ENCODE measurements at places on chromosomes 2 and 18.

DNA sequence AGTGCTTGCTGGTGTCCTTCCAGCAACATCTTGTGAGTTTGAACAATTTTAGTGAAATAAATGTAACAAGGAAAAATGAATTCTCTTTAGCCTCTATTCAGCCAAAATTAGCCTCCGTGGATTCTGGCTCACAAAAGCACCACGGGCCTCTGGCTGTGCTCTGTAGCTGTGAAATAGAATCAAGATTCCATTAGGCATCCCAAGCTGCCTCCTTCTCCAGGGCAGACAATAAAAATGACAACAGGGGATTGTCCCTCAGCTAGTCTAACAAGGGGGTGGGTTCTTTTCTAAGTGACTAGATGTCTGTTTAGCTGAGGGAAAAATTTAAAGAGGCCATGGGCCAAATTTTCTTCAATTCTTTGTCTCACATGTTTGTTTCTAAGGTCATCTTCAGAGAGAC is 254.7 kb upstream of the FIGN start:
- DNase-seq = no peak

DNA sequence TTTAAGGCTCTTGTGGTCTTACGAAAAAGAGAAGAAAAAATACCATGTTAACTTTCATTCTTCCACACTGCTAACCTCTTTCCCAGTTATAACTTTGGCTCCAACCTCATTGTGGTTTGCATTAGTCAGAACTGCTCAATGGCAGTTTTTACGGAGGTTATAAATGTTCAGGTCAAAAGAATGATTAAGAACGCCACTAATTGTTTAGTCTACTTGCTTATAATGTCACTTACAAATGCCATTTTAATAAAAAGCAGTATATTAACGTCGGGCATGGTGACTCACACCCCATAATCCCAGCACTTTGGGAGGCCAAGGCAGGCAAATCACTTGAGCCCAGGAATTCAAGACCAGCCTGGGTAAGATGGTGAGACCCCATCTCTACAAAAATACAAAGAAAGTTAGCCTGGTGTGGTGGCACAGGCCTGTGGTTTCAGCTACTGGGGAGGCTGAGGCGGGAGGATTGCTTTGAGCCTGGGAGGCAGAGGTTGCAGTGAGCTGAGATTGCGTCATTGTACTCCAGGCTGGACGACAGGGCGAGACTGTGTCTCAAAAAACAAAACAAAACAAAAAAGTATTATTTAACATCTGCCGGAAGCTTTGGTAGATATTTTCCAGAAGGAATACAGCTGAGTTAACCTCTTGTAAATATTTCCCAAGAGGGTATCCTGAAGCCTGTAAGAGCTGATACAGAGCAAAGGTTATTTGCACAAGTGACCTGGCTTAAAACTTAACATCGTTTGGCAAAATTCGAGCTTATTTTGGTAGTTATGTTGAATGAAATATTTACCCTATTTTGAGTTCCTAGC is 5.1 kb downstream of the AGPS start:
- no peak for DNase-seq

- DNase-seq = peak; percentile 26
These were observed 82.0 kb downstream of the SMAD7 start for GRCh38 chr18:48868468-48869466.

DNA sequence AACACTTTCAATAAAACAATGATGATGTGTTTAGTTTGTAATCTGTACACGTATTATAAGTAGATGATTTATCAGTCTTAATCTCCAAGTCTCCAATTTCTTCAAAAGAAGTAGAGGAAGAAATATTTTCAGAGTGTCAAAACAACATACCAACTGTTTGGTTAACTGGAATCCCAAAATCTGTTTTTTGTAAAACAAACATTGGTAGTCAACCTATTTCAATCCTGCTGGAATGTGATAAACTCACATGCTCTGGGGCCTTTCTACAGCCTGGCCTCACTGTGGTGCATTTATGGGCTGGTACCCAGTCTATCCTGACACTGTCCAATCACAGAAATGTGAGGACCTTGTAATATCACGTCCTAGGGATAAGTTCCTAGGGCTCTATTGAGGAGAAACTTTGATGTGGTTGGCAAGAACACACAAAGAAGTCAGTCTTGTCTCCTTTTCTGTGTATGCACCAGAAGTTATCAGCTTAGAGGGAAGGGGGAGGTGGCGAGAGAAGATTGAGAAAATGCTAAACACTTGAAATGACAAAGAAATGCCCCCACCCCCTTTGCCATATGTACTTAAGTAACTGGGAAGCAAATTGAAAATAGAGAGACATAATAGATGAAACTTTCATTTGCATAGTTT is 47.2 kb downstream of the PRKRA start:
- DNase-seq = no peak

GRCh38 chr2:147739508-147739907 is 105.3 kb upstream of the ACVR2A start:
- DNase-seq = no peak

- no peak for DNase-seq
These were observed 232.2 kb downstream of the HDAC4 start for GRCh38 chr2:239168575-239168974.

GRCh38 chr2:20537423-20538307 is 90.8 kb downstream of the RHOB start:
- no peak for DNase-seq

DNA sequence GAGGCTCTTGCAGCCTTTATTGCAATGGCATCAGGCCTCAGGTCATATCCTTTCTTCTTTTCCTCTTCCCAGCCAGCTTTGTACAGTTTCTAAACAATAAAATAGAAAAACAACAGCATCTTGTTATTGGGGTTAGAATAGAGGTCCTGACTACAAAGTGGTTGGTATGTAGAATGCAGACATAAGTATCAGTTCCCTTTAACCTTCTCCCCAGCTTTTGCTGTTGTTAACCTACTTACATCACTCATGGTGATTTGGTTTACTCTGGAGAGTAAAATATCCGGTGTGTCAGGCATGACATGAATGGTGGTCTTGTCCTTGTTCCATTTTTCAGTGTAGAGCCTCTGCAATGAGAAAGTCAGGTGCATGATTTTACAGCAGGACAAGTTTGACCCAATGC is 69.8 kb downstream of the NEB start:
- DNase-seq = no peak

DNA sequence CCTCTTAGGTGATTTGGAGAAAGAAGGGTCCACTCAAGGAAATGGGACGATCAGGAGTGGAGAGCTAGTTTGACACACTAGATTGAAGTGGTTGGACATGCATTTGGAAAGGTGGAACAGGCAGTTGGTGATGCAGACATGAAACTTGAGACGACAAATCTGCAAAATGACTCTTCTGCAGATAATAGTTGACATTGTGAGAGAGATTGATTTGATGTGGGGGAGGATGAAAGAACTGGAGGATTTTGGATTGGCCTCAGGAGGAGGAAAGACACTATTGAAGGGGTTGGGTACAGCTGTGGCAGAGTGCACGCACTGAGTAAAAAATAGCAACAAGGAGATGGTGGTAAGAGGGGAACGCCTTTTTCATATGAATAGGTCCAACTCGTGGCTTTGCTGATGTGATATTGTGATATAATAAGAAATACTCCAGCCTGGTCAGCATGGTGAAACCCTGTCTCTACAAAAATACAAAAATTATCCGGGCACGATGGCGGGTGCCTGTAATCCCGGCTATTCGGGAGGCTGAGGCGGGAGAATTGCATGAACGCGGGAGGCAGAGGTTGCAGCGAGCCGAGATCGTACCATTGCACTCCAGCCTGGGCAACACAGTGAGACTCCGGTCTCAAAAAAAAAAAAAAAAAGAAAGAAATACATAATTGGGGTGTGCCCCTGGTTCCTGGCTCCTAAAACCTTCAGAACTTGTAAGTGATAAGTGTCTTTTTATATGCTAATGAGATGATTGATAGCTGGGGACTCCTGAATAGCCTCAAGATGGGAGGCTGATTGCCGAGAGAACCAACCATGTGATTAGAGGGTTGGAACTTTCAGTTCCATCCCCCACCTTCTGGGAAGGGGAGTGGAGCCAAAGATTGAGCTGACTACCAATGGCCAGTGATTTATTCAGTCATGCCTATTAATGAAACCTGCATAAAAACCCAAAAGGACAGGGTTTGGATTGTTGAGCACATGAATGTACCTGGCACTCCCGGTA is 9.7 kb downstream of the TTLL4 start:
- no peak for DNase-seq

DNA sequence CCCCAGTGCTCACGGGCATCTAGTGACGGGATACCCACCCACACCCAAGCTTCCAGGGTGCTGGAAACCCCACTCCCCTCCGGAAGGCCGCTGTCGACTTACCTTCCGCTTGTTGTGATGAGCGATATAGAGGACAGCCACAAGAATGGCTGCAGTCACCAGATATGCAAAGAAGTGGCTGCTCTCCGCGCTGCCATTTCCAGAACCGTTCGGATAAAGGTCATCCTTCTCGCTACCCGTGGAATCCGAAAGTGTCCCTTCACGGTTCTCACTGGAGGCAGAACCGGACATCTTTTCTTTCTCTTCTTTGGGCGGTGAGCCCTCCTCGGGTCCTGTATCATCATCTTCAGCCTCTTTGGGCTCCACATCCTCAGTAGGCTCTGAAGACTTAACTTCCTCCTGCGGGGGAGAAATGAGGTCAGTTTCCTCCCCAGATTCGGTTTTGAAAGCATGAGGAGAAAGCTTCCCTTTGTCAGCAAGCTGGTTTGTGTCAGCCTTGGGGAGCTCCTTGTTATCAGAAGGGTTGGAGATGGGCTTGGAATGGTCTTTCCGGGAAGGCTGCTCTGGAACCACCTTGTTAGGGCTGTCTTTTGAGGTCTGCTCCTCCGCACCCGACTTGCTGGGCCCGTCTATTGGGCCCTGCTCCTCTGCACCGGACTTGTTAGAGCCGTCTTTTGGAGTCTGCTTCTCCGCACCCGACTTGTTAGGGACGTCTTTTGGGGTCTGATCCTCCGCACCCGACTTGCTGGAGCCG is 1.2 kb downstream of the TGOLN2 start:
- DNase-seq = peak; percentile 32

GRCh38 chr2:69086466-69086865 is 73.5 kb downstream of the ANTXR1 start:
- no peak for DNase-seq

GRCh38 chr2:134352844-134353243 is 99.0 kb downstream of the MGAT5 start:
- DNase-seq = no peak

- no peak for DNase-seq
These were observed 23.1 kb upstream of the TNFAIP6 start for GRCh38 chr2:151334082-151334815.

DNA sequence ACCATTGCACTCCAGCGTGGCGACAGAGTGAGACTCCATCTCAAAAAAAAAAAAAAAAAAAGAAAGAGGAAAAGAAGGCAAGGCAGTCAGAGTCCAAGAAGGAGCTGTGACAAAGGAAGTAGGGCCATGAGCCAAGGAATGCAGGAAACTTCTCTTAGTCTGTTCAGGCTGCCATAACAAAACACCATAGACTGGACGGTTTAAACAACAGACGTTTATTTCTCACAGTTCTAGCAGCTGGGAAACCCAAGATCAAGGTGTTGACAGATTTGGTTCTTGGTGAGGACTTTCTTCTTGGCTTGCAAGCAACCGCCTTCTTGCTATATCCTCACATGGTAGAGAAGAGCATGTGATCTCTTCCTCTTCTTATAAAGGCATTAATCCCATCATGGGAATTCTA is 13.1 kb upstream of the SUMO1 start:
- DNase-seq = no peak

GRCh38 chr18:26548415-26549262 is at the start of gene KCTD1:
Gene KCTD1 (minus strand): TSS chr18:26548553. CDS start chr18:26548536, 17 bp downstream.
- peak; percentile 63 for DNase-seq

DNA sequence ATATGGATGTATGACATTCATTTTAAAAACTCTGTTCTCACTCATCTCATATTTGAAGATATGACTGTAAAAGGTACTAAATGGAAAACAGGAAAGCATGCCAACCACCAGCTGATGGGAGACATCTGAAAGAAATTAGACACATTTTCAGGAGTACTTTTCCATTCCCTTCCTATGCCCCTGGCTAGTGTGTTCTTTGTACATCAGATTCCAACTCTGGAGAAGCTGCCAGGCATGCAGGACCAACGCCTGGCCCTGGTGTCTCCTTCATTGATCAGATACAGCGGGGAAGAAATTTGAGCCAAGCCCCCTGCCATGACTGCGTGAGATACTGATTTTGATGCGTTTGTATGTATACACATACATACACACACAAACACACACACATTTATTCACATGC is 599.0 kb upstream of the SYT4 start:
- DNase-seq = no peak

DNA sequence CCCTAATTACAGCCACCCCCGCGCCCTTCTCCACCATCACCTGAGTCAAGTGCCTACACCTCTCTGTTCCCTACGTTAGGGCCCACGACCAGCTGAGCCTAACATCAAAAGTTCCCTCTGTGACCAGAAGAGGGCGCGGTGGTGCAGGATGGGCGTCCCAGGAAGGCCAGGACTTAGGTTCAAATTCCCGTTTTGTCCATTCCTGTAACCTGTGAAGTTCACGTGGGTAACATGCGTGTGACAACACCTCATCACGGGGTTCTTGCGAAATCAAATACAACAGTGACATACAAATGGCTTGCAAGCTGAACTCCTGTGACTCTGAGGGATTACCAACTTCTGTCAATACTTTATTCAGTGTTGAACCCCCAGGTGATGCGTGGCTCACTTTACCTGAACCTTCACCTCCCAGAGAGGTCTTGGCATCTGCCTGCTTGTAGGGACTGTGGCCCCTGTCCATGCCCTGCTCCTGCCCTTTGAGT is 207.9 kb downstream of the ARL4C start:
- DNase-seq = peak; percentile 54

DNA sequence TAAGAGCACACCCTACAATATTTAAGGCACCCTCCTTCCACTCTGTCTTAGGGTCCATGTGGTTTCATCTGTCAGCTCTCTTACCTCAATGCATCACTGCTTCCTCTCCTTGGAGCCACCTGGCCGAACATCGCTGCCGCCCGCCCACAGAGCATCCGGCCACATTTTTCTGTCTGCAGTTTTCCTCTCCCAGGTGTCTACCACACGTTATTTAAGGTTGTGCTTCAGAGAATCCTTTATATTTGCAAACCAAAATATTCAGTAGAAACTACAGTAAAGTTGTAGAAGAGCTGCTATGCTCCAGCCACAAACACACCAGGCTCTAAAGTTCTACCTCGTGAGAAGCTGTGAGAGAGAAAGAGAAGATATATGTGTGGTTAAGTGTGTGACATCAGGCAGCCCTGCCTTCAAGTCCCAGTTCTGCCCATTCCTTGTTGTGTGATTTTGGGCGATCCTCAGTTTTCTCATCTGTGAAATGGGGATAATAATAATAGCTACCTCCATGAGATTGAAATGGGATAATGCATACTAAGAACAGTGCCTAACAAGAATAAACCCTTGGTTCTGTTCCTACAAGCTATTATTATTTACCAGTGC is 4.9 kb upstream of the STK17B start:
- DNase-seq = no peak
